ENCODE measurements at places on chromosomes 12 and 14.

DNA sequence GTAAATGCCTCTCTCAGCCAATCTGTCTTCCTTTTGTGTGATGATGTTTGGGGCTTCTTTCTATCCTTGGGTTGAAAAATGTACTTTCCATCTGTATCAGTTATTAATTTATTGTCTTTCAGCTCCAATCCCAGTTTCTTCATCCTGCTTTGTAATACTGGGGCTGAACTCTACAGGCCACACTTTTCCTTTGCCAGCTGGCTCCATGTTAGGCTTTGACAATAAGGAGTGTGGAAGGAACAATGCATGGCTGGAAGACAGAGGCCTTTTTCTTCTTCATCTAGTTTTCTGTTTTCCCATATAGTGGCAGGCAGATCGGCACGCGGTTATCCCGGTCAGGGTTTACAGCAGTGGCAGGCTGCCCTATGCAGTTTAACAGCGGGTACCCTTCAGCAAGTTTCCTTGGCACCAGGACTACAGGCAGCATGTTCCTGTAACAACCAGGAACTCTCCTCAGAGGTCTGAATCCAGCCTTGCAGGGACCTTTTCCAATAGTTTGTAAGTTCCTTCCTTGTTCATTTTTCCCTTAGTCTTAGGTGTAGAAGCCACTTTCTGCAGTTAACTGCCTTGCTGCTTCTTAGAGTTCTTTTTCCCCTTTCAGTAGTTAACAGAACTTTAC lies 38.5 kb upstream of the CRACR2A start:
- DNase-seq: no peak

GRCh38 chr14:36243183-36243582 lies 66.7 kb upstream of the PTCSC3 start:
- DNase-seq: no peak

- no peak for DNase-seq
Observed at GRCh38 chr14:33511851-33512640, 438.8 kb downstream of the EGLN3 start.

- DNase-seq: no peak
Observed at GRCh38 chr12:103571286-103571685, 15.8 kb upstream of the STAB2 start.

DNA sequence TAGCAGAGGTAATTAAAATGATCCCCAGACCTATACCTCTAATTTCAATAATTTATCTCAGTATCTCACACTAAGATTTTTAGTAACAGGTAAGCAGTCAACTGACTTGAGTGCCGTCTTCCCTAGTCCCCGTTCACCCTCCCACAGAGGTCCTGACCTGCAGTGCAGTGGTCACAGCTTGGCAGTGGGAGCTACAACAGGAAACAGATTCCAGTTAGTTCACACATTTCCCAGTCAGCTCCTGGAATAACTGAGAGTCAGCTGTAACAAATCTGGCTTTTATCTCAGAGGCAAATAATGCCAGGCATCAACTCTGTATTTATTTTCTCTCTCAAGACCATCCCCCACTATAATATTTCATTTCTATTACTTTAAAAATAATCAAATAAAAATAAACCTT lies 308.2 kb downstream of the ATP23 start:
- DNase-seq: no peak

- no peak for DNase-seq
Observed at GRCh38 chr14:102246071-102246470, 58.9 kb downstream of the MOK start.

GRCh38 chr14:70020352-70021170 lies 141.3 kb downstream of the SMOC1 start:
- DNase-seq: no peak

- DNase-seq: no peak
Observed at GRCh38 chr14:85409481-85410210, 120.3 kb upstream of the FLRT2 start.

- DNase-seq: no peak
Observed at GRCh38 chr14:99081156-99081765, 190.7 kb downstream of the BCL11B start.

DNA sequence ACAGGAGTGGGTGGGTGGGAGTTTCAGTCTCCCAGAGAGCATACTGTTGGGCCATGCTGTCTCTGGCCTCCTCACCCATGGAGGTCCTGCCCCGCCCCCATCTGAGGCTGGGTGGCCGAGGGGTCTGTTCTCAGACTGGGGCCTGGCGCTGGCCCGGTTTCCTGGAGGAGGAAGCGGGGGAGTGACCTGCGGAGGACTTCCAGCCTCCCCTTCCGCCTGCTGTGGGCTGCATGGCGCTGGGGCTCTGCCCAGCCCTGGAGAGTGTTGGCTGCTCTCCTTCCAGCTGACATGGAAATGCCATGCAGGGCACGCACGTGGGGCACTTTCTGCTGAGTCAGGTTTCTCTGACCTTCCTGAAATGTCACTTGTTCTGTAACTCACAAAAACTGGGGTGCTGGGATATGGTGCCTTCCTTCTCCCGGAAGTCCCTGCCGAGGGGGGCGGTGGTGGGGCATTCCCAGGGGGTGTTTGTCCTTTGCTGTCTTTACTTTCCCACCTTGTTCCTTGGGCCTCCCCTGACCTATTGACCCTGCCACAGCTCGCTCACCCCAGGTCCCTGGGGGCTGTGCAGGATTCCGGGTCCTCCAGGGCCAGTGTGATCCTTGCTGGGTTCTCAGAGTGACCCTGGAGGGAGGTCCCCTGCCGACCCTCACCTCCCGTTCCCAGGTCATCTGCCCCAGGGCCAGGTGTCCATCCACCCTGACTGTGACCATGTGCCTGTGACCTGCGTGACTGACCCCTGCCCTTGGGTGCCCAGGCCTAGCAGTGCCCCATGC lies 23.6 kb downstream of the PACS2 start:
- no peak for DNase-seq

DNA sequence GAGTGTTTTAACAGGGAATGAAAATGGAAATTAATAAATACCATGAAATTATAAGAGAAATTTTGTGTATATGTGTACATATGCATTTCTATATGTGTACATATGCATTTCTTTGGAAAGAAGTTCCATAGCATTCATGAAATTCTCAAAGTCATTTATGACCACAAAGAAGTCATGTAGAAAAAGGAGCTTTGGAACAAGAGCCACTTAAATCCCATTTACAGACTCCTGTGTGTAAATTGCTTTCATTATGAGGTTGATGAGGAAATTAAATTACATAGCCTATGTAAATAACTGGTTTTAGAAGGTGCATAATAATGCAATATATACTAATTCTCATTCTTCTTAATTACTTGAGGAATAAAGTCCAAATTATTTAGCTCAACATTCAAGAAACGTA lies 450.5 kb upstream of the SYT1 start:
- DNase-seq: no peak
